ENCODE measurements at places on chromosomes 4 and X. TPM values are rescaled to one million over a fixed set of nuclear protein-coding genes. Genes with fewer than 3 reads are reported as not detected.

Gene CLTRN
- 0.99 TPM for total RNA-seq

DNA sequence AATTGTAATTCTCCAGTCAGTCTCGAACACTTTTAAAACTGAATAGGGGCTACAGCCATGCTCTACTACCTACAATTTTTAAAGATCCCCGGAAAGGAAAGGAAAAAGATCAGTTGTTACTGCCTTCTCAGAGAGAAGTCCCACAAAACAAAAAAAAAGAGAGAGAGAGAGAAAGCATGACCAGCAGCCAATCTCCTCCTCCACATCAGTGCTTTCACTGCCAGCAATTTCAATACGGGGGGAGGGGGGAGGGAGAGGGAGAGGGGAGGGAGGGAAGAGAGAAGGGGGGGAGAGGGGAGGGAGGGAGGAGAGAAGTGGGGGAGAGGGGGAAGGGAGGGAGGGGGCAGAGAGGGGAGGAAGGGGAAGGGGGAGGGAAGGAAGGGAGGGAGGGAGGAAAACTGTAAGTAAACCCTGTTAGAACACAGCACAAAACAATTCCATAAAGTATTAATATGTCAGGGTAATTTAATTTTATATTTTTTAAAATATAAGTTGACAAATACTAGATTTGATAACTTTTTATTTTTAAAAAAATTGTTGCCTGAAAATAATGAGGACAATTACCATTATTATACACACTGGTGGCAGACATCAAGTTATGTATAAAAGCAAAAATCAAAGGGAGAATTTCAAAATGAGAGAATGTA, 108.0 kb downstream of the LRBA start:
- DNase-seq: no peak
- H3K4me1 ChIP-seq: no peaks in the 10 kb centered on the region
- no peak overlapping the region for H3K4me3 ChIP-seq
- H3K36me3 ChIP-seq: 0 out of 2 replicates have a peak, but pooled peaks cover 4% of the 10 kb centered on the region
- no peaks in the 10 kb centered on the region for H3K27me3 ChIP-seq
- no peak overlapping the region for H3K27ac ChIP-seq

Gene TCEAL8
- total RNA-seq: 81.0 TPM

DNA sequence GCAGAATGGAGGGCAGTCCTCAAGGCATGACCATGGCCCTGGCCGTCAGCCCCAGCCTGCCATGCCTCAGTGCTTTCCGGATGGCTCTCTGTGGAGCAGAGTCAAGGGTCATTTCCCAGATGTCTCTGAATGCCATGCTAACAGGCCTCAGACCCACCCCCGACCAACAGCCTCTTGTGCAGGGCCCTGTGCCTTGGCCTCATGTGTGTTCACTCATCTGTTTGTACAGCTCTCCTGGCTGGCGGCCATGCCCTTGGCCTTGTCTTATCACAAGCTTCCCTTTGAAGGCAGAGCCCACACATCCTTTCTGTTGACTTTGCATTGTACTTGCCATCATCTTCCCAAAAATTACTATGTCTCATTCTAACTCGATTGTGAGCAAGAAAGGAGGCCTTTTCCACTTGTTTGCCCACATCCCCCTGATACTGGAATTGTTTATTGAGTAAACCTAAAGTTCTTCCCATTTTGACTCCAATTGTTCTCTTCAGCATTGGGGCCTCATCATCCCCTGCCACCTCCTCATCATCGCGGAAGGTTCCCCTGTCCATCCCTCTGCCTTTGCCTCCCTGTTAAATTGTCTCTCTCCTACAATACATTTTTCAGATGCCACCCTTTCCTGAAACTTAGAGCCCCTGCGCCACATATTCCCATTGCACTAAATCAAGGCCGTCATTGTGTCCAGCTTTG, 6.3 kb downstream of the CA5B start:
- H3K27ac ChIP-seq: no peak overlapping the region
- no peak overlapping the region for H3K4me3 ChIP-seq
- no peaks in the 10 kb centered on the region for H3K36me3 ChIP-seq
- no peaks in the 10 kb centered on the region for H3K4me1 ChIP-seq
- H3K27me3 ChIP-seq: no peaks in the 10 kb centered on the region

GRCh38 chr4:175106301-175106700, 188.1 kb downstream of the ADAM29 start:
- no peak for DNase-seq
- no peak overlapping the region for H3K4me3 ChIP-seq
- H3K27me3 ChIP-seq: no peaks in the 10 kb centered on the region
- H3K36me3 ChIP-seq: no peaks in the 10 kb centered on the region
- no peak overlapping the region for H3K27ac ChIP-seq

- no peaks in the 10 kb centered on the region for H3K27me3 ChIP-seq
- no peak overlapping the region for H3K4me3 ChIP-seq
- no peak for DNase-seq
- H3K36me3 ChIP-seq: no peaks in the 10 kb centered on the region
- no peaks in the 10 kb centered on the region for H3K4me1 ChIP-seq
Observed at GRCh38 chr4:5280828-5281227, 229.5 kb downstream of the STK32B start.

DNA sequence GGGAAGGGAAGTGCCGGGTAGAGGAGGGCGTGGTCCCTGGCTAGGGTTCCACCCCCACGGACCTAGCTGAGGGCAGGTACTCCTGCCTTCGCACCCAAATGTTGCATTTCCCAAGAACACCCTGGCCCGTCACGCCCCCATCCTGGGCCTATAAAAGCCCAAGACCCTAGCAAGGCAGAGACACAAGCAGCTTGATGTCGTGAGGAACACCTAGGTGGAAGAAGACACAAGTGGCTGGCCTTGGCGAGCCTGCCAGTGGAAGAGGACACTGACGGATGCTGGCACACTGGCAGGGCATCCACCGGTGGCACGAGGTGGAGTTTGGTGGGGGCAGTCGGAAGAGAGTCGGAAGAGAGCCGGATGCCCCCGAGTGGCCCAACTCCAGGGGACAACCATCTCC, 244.8 kb upstream of the CTSO start:
- no peak for DNase-seq
- no peaks in the 10 kb centered on the region for H3K4me1 ChIP-seq
- H3K36me3 ChIP-seq: no peaks in the 10 kb centered on the region
- no peaks in the 10 kb centered on the region for H3K27me3 ChIP-seq

DNA sequence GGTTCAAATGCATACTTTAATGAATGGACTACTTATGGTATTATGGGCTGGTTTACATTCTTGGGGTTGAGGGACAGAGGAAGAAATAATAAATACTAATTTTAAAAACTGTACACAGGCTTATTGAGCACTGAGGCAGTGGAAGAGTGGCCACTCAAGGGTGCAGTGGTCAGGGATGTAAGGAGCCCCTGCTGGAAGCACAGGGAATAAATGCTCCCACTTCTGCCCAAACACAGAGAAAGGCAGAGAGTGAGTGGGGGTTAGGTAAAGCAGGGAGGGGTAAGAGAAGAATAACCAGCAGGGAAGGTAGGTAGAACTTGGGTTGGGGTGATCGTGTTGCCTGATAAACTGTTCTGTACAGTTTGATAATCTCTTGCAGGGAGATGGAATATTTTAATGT, 60.0 kb downstream of the GAB1 start:
- H3K36me3 ChIP-seq: no peaks in the 10 kb centered on the region
- no peaks in the 10 kb centered on the region for H3K4me1 ChIP-seq
- H3K27ac ChIP-seq: no peak overlapping the region
- no peaks in the 10 kb centered on the region for H3K27me3 ChIP-seq
- no peak for DNase-seq

Gene TEX11
- total RNA-seq: 0.61 TPM

DNA sequence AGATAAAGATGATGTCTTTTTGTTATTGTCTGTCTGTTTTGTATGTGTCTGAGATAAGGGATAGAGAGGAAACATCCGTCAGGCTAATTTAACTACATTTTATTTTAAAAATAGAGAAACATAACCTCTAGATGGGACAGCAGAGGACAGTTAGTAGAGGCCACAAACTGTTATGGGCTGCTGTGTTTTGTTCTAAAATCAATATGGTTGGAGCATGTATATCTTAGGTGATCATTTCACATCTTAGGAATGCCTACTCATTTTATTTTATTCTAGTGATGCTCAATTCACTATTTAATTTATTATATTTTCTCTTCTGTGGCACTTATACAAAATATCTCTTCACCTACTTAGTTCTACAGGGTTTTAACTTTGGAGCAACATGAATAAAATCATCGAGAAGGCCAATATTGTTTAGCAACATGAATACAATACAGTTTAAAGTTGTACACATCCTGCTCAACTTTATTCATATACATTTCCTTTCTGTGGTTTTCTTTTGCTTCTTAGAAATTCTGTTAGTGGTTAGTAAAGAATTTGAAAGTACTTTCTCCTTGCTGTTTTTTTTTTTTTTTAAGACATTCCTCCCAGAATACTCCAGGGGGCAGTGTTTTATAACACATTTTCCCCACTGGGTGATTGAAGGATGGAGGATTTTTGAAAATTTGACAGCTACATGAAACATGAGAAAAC, 392.9 kb downstream of the UNC5C start:
- no peaks in the 10 kb centered on the region for H3K4me1 ChIP-seq
- no peaks in the 10 kb centered on the region for H3K36me3 ChIP-seq
- H3K27me3 ChIP-seq: no peaks in the 10 kb centered on the region
- DNase-seq: no peak

Gene NUDT10
- 23.8 TPM for total RNA-seq

All from H1 (cell line).